ENCODE measurements at places on chromosomes 12 and 14.

DNA sequence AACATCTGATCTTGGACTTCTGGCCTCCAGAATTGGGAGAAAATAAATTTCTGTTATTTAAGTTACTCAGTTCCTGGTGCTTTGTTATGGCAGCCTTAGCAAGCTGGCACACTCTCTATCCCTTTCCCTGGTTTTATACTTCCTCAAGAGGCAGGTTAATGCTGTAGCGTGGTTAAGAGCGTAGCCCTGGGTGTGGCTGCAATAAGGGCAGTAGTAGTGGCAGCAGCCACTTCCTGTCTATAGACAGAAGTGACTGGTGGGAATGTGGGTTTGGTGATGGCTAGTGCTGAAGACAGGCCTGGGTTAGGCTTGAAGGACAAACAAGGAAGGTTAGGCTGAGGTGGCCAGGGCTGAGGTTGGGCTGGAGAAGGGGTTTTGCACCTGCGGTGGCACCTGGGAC, 3.6 kb upstream of the LGALS3 start:
- no peak for DNase-seq

GRCh38 chr14:48974994-48975393, 611.2 kb downstream of the RPS29 start:
- no peak for DNase-seq

GRCh38 chr12:59383079-59383822, 212.6 kb upstream of the SLC16A7 start:
- peak; percentile 93 for DNase-seq

DNA sequence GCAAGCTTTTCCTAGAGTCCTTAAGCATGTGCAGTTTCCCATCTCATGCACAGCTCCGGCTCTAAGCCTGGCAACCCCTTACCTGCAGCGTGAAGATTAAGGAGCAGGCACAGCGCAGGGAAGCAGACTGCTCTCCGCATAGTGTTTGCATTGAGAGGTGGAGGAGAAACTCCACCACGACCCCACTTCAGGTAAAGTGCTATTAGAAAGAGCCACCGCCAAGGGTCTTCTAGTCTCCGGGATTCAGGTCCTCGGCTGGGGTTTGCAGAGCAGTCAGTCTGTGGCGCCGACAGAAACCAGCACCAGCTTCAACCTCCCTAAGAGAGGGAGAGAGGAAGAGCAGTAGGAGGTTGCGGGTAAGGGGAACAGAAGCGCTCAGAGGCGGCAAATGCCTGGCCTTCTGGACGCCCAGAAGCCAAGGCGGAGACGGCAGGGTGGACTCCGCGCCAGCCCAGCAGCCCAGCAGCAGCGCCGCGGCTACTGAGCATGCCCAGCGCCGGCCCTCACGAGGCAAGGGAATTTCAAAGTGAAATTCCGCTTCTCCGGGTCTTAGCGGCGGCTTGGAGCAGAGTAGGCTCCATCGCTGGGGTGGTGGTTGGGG, at the start of gene PTPRR:
TSS of gene PTPRR (minus strand) at position 488 of the 601 bp plus-strand sequence. CDS start at position 140, 348 bp downstream.
- DNase-seq, result no peak

DNA sequence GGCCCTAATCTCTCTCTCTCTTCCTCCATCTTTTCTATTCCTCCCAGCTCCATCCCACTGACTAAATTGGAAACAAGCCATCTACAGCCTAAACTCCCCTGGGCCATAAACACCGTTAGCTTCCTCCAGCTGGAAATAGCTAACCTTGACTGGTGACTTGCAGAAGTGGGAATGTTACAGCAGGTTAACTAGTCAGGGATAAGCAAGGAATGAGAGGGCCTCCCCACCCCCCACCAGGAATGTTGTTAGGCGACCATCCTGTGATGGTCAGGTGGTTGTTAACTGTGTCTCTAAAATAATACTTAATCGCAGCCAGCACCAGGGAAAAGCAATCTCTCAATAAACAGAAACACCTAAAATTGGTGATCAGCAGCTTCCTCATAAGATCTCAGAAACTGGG, 40.8 kb downstream of the MIS18BP1 start:
- no peak for DNase-seq

- no peak for DNase-seq
These were observed 17.0 kb downstream of the NEK9 start for GRCh38 chr14:75109877-75110276.

- DNase-seq, result no peak
These were observed 63.4 kb upstream of the RTRAF start for GRCh38 chr14:51925980-51926379.

GRCh38 chr12:63129927-63130326, 21.1 kb downstream of the AVPR1A start:
- DNase-seq, result no peak

Measured in fibroblast of skin of right biceps (primary cell).